ENCODE measurements at places on chromosomes 1 and 21.

- no peak for DNase-seq
Measured at GRCh38 chr1:169623132-169623926, 6.6 kb downstream of the SELP start.

DNA sequence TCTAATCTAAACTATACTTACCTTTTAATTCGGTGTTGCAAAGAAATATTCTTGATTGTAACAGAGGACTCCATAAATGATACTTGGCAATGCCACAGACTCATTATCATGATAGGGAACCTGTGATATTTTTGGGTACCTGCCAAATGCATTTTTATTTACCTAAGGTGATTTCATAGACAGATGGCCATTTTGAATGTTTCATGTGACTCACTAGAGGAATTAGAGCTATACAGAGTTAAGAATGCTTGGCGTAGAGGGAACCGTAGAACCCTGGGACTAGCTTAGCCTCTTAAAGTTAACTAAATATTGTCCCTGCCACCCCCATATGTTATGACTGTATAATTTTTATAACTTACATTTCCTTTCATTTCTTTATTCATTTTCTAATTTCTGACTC, 136.1 kb downstream of the DISP1 start:
- DNase-seq: no peak

GRCh38 chr1:98030483-98030882, 109.6 kb upstream of the DPYD start:
- no peak for DNase-seq

GRCh38 chr1:157739229-157739901, 37.6 kb downstream of the FCRL2 start:
- no peak for DNase-seq

- no peak for DNase-seq
Measured at GRCh38 chr1:115164484-115164883, 75.2 kb upstream of the TSPAN2 start.

- DNase-seq: no peak
Measured at GRCh38 chr1:174949645-174950044, 50.1 kb upstream of the CACYBP start.

DNA sequence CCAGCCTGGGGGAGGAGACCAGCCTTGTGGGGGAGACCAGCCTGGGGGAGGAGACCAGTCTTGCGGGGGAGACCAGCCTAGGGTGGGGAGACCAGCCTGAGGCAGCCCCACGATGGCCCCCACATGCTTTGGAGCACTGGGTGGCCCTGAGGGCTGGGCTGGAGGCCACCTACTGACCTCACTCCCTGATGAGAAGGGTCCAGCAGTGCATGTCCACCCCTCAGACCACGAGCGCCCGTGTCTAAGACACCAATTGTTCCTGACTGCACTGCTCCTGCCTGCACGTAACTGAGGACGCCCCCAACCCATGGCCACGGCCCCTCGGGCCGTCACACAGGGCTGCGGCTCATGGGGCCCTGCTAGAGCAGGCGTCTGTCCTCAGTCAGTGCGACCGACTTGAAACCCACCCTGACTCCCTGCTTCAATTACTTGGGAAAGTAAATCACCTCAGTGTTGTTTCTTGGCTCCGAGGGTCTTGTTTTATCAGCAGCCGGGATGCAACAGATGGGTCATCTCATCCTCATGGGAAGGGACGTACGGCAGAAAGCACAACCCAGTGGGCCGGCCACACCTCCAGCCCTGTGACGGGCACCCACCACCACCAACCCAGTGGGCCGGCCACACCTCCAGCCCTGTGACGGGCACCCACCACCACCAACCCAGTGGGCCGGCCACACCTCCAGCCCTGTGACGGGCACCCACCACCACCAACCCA, at the start of gene SPATC1L:
Gene SPATC1L, minus strand, starts transcription at position 550 of the 715 bp plus-strand sequence. CDS start 1,643 bp downstream, outside the sequence.
- DNase-seq: no peak

DNA sequence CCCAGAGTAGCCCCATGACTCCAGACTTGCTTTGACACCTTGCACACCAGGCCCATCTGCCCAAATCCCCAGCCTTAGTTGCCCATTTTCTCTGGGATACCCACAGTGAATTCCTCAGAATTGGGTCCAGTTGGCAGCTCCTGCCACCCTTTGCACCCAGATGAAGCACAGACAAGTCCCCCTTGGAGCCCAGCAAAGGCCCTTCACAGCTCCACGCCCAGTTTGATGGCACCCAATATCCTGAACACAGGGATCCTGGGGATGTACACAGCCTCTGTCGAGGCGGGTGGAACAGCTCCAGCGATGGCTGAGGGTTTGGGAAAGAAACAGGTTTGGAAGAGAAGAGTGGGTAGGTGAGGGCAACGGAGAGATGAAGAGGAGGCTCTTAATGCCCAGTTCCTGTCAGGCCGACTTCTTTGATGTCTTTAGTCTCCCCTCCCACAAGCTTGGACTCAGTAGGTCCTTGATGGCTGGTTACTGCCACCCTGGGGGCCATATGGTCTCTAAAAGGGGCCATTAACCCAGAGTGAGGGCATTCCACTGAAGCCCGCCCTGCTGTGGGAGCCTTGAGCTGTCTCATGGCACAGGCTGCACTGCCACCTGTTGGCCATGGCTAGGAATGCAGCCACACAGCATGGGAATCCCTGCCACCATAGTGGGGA, 21.7 kb downstream of the TMEM53 start:
- DNase-seq: peak; percentile 51

- DNase-seq: no peak
Measured at GRCh38 chr1:223702735-223703667, 9.3 kb upstream of the CAPN2 start.
